Calu3 (cell line): ENCODE measurements at places on chromosomes 13 and 19. TPM values are rescaled to one million over a fixed set of nuclear protein-coding genes. Genes with fewer than 3 reads are reported as not detected.

The GARIN5A gene
- total RNA-seq: 6.0 and 7.8 TPM in 2 replicates

The CYP2A6 gene
- not detected in 2 replicates for total RNA-seq

- DNase-seq: no peak
These were observed 19.3 kb upstream of the GATAD2A start for GRCh38 chr19:19385896-19386869.

DNA sequence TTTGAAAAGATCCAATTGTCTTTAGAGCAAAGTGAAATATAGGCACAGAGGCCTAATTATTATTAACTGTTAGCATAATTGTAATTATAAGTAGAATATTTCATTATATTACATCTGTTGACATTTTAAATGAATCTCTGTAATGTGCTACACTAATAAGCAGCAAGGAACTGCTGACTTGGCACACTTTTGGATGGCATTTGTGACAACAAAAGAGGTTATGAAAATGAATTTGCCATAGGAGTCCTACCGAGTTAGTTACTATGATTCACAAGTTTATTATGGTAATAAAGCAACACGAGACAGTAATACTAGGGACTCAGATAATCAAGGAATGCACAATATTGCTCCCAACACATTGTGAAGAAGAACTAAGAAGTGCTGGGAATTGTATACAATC, 213.8 kb upstream of the PCDH9 start:
- no peak for DNase-seq

GRCh38 chr19:1675633-1676350, 23.4 kb upstream of the TCF3 start:
- DNase-seq: peak; percentile 54

- DNase-seq: no peak
These were observed 4.3 kb downstream of the NDUFS7 start for GRCh38 chr19:1387684-1388636.

DNA sequence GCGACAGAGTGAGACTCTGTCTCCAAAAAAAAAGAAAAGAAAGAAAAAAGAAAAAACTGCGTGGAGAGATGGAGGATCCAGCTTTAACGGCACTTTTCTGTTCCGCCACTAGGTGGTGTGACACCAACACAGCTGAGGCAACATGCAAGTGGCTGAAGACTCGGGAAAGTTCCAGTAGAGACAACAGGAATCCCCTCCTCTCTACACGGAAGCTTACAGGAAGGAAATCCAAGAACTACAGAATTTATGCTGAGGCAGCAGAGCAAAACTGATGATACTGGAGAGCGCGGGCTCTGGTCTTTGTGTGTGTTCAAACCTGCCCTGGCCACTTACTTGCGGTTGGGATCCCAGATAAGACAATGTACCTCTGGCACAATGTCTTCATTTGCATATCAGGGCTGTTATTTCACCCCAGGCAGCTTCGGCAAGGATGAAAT, 9.9 kb downstream of the RANBP3 start:
- peak; percentile 57 for DNase-seq

- DNase-seq: no peak
These were observed 6.1 kb upstream of the IFNL4 start for GRCh38 chr19:39254531-39255345.
